ENCODE measurements at places on chromosomes 6 and 20. TPM values are rescaled to one million over a fixed set of nuclear protein-coding genes. Genes with fewer than 3 reads are reported as not detected.
A peak's percentile ranks its signal among the peaks of the same experiment; 100 is the strongest.

DNA sequence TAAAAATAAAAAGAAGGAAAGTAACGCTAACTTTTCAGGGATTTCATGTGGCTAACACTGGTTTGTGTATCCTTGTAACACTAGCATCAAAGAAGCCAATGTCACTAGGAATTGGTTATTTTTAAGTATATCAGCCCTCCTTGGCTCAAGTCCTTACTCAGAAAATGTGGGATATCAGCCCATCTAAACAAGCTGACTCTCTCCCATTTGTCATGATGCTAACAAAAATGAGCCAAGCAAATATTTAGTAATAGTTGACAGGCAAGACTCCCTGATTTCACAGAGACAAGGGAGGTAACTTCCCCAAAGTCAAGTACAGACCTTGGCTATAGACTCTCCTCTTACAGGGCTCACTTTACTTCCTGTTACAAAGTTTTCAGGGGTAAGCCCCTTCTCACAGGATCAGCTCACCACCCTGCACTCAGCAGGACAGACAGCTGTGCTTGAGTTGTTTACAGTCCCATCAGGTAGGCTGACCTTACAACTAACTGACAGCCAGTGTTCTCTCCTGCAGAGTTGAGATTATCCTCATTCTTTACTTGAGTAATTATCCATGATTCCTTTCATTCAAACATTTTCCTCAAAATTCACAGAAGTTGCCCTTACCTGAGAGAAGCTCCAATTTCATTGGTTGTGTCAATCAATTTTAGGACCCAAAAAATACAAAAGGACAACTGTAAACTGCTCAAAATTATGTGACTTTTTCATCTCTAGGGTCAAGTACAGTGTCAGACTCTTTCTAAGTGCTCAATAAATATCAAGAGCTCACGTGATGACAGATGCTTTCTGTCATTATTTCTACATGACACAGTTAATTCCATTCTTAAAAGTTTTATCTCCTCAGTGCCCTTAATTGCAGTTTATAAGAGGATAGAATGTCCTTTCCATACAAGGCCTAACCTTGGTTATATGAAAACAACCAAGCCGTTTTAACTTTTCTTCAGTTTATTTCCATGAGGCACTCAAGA lies 38.1 kb upstream of the BMP5 start:
- no peak for DNase-seq

Gene CALHM6
- total RNA-seq: 0.31 TPM

Gene KCNK5
- total RNA-seq: not detected

- no peak for DNase-seq
Measured at GRCh38 chr6:42260396-42260888, 42.8 kb upstream of the MRPS10 start.

Gene FGD2
- 0.16 TPM for total RNA-seq

DNA sequence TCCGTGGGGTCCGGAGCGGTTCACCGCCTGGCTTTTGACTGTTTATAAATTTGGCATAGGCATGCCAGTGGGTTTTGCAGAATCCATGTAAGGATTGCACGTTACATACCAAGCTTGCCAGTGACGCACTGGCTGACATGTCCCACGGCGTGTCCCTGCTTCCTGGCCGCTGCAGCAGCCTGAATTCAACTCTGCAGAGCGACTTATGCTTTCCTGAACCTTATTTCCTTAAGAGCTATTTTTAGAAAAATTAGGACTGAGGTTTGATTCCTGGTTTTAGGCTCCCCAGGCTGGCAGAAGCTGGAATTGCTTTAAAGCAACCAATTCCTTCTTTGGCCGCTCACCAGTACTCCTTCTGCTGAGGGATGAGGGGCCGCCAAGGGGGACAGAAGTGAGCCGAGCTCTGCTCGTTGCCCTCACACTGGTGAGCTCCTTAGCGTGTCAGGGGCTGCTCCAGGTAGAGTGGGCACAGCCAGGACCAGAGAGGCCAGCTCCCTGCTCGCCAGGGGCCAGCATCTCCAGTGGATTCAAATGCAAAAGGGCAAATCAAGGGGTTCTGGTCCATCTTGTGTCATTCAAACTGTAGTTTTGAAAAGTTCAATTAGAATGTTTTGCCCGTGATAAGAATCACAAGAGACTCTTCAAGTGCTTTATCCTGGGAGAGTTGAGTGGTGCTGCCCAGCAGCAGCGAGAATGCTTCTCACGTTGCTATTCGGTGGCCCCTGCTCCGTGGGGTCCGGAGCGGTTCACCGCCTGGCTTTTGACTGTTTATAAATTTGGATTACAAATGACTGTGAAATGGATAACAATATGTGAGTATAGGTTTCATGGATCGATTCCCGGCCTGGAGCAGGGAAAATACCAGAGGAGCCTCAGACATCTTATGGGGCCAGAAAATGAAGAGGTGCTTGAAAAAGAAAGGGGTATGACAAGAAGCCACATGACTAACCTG lies 17.5 kb upstream of the IRF4 start:
- DNase-seq: no peak

DNA sequence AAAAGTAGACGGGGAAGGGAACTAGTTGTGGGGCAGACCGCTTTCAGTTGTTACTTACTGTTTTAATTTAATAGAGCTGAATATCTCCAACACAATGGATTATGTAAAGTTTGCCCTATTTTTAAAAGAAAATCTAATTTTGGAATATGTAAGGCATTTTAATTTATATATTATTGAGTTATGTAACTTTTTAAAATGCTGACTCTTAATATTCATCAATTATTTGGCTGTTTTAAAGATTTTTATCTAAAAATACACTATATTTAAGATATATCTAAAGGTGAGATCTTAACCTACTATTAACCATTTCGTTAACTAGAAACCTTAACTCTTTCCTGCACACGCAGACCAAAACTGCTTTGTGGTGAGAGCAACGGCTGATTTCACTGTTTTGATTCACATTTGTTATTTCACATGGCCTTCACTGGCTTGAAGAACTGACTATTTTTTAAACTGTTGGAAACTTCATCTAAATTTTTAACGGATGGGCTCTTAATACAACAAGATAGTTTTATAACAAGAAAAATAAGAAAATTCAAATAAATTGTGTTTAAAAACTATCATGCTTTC lies 87.9 kb downstream of the HUS1B start:
- DNase-seq: no peak

DNA sequence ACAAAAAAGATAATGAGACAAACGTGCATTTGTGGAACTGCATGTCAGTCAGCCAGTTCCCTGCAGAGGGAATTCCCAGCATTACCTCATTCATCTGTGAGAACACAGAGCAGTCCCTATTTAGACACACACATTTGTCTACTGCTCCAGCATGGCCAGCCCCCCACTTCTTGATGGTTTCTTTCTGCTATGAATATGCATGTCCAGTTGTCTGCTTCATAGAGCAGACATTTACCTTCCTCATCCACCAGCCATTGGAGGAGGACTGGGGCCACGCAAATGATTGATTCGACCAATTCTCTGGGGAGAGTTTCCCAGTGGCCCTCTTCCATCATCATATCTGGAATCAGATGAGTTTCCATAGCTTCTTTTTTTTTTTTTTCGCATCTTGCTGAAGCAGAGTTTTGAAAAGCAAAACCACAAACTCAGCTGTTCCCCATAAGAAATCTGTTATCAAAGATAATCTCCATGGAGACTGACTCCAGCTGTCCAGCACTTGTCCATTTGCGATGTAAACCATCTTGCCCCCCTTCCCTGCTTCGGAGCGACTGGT lies 11.8 kb downstream of the ENPP1 start:
- peak; percentile 63 for DNase-seq

Gene KIAA0408
- 3.2 TPM for total RNA-seq

DNA sequence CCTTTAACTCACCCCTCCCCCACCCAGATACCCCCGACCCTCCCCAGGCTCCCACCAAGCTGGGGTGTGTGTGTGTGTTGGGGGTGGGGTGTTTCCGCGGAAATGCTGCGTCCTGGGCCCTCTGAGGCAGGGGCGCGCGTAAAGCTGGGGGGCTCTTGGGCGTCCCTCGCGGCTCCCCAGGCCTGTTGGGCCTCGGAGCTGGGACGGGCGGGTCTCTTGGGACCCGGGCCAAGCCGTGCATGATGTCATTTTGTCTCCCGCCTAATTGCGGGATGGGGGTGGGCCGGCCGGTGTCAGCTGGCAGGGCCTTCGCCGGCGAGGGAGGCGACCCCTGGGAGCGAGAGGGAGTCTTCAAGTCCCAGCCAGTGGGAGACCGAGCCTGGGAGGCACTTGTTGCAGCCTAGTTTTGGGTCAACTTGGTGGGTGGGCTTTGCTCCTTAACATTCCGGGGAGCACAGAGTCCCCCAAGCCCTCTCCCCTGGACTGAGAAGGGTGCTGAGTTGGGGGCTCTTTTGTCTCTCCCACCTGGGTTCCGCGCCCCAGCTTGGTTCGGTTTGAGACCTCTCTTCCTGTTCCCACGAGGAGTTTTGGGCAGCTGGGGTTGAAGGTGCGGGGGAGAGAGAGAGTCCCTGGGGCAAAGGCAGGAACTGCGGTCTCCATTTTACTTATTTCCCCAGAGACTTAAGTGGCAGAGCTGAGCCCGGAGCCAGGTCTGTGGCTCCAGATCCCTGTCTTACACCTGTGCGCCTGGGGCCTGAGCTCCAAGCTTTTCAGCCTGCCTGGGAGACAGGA lies 623 bp downstream of the MYBL2 start:
- no peak for DNase-seq

- no peak for DNase-seq
Measured at GRCh38 chr6:90216072-90216977, 80.3 kb downstream of the BACH2 start.

GRCh38 chr20:4230651-4231050 lies 215.3 kb upstream of the RNF24 start:
- DNase-seq: no peak

GRCh38 chr6:149492798-149493343 lies 8.1 kb upstream of the ZC3H12D start:
- DNase-seq: no peak

DNA sequence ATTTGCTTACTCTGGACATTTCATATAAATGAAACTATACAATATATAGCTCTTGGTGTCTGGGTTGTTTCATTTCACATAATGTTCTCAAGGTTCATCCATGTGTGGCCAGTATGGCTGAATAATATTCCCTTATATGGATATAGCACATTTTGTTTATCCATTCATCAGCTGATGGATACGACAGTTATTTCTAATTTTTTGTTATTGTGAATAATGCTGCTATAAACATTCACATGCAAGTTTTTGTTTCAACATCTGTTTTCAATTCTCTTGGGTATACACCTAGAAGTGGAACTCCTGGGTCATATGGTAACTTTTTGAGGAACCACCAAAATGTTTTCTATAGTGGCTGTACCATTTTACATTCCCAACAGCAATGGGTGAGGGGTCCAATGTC lies 101.1 kb downstream of the CDK19 start:
- no peak for DNase-seq

DNA sequence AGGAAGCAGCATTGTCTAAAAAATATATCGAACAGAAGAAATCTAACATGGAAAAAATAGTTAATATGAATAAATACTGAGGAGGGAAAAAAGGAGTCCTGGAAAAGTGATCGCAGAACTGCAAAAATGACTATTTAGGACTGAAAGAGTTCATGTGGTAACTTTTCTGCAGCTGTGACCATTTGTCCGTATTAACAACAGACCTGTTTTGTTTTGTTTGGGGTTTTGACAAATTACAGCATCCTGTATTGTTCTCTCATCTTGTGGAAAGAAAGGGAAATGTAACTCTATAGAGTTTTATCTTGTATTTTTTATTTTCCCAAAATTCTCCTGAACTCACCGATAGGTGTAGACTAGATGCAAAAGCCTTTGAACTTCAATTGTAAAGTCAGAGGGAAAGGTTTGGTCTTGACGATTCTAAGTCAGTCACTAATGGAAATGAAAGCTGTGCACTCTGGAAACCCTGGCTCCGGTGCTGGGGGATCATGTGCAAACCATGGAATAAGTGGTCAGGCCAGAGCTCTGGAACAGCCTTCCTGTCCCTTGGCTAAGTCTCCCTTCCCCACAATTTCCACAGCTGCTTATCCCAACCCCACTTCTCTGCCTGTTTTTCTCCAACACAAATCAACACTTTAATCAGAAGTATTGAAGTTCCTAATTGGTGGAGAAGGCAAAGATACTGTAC lies 51.2 kb upstream of the MARCKS start:
- DNase-seq: no peak

GRCh38 chr20:57473246-57474048 lies 51.5 kb downstream of the CTCFL start:
- DNase-seq: no peak

Gene SYCP2
- total RNA-seq: 1.1 TPM

- DNase-seq: no peak
Measured at GRCh38 chr20:36313926-36314325, 7.8 kb downstream of the DLGAP4 start.
